SW480 (cell line): ENCODE measurements at places on chromosomes 7 and 10.

DNA sequence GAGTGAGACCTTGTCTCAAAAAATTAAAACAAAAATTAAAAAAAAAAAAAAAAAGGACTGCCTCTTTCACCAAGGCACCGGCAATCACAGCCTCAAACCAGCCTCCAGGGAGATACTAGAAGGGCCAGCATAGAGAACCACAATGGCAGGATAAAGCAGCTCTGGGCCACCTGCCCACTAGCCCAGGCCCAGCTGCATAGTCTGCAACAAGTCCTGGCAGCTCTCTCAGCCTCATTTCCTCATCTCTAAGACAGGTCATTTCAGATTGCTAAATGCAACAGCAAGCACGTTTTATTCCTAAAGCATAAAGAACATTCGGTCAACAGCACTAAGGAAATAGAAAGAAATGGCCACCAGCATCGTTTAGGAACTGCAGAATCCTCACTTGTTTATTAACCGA lies 28.8 kb downstream of the XPNPEP1 start:
- DNase-seq: no peak

GRCh38 chr7:119996634-119997033 lies 276.3 kb upstream of the KCND2 start:
- DNase-seq: no peak

DNA sequence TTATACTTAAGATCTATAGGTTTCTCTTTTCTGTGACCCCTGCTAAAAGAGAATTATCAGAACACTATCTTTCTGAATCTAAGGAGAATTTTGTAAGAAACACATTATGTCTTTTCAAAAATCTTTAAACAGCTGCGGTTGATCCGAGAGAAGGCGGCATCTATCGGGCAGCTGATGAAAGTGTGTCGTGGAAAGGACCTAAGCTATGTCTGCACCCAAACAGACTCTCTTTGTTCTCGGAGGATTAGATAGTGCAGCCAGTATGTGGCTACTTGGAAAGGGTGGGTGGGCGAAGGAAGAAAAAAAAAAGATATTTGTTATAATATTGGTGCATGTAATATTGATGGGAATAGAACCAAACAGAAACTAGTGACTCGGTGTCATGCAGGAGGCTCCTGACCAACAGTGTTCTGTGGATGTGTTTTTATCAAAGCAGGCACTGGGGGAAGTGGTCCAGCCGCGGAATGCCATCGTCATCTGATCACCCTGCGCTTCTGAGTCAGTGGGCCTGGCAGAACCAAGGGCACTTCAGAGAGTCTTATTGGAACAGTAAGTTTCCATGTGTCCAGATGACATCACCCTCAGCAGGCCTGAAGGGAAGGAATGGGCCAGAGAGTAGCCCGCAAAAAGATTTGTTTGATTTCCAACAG lies 509.7 kb upstream of the AKR1E2 start:
- DNase-seq: no peak

- DNase-seq: no peak
Measured at GRCh38 chr10:37775612-37776011, 81.8 kb downstream of the ZNF248 start.

- peak; percentile 14 for DNase-seq
Measured at GRCh38 chr7:15007507-15007906, 105.0 kb upstream of the DGKB start.

- no peak for DNase-seq
Measured at GRCh38 chr10:111116211-111116610, 39.4 kb downstream of the ADRA2A start.

DNA sequence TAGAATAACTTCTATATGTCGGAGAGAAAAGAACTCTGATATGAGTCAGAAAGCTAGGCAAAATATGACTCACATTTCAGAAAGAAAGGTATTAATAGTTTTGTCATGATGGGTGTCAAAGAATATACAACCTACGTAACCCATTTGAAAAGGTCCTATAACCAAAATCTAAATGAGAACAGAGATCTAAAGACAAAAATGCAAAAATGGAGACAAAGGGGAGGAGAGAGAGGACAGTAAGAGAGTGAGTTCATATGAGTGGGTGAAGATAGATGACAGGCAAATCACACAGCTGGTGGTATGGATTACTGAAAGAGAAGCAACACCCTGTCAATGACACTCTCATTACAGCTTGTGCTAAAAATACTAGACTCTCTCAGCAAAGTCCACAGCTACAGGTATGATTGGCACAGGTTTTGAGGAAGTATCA lies 25.6 kb downstream of the ANKMY2 start:
- DNase-seq: no peak

DNA sequence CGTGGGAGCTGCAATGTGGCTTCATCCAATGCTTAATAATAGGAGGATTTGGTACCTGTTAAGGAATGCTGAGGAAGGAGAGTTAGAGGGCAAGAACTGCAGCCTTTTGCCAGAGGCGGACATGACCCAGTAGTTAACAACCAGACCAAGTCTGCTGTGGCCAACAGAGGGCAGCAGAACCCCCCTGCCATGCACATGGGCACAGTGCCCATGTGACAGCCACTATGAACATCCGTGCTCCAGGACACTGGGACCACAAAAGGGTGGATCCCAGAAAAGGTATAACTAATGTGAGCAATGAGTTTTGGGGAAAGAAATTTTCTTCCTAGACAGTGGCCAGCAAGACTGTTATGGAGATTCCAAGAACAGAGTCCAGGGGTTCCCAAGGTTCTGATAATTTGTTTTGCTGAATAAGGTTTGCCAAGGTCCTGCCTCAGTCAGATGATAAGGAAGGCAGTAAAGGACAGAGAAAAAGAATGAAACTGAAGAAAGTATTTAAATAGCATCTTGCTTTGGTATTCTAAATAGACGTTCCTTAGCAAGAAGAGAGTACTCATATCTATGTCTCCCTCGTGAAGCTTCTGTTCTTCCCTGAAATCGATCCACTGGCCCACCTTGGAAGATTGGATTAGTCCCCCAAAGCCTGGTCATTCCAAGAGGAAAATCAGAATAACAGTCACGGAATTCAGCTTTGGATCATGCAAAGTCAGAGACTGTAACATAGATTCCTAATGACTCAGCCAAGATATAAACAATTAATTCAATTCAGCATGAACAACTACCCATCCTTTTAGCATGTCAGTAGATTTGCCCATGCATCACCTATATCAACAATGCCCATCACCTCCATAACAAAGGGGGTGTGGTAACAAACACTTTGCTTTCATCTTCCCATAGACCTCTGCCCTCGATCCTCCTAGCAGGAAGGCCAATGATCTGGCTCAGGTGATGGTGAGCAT lies 56.0 kb downstream of the LGI1 start:
- DNase-seq: peak; percentile 57

- peak; percentile 91 for DNase-seq
Measured at GRCh38 chr10:123994417-123995081, 98.8 kb downstream of the CHST15 start.

DNA sequence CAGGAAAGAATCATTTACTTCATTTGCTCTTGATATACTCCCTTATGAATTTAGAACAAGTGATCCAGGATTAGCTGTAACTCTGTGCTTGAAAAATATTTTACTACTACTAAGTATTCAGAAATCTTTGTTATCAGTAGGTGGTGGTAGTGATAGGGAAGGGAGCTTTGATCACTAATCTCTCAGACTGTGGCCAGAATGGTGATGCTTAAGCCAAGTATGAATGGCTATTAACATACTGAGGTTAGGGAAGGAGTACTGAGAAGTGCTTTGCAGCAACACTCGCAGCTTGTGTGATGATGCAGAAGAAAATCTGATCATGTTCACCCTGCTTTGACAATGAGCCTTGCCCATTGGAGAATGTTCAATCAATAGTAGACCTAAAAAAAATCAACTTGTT lies 29.3 kb downstream of the AP3M1 start:
- no peak for DNase-seq

- no peak for DNase-seq
Measured at GRCh38 chr10:60985951-60986350, 42.0 kb upstream of the RHOBTB1 start.

DNA sequence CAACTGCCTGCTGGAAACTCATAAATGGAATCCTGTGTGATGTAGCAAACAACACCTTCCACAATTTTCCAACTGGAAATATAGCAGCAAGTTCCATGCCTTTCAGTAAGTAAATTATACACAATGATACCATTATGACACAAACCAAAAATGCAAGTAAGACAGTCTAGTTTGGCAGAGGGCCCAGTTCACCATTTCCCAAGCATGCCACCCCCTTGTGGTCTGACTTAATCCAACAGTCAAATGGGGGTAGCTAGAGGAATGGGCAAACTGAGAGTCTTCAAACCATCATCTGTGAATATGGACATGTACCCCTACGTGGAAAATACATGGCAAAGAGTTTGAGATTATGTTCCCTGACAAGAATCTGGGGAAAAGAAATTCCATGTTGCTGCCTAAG lies 137.6 kb upstream of the VWC2 start:
- no peak for DNase-seq

DNA sequence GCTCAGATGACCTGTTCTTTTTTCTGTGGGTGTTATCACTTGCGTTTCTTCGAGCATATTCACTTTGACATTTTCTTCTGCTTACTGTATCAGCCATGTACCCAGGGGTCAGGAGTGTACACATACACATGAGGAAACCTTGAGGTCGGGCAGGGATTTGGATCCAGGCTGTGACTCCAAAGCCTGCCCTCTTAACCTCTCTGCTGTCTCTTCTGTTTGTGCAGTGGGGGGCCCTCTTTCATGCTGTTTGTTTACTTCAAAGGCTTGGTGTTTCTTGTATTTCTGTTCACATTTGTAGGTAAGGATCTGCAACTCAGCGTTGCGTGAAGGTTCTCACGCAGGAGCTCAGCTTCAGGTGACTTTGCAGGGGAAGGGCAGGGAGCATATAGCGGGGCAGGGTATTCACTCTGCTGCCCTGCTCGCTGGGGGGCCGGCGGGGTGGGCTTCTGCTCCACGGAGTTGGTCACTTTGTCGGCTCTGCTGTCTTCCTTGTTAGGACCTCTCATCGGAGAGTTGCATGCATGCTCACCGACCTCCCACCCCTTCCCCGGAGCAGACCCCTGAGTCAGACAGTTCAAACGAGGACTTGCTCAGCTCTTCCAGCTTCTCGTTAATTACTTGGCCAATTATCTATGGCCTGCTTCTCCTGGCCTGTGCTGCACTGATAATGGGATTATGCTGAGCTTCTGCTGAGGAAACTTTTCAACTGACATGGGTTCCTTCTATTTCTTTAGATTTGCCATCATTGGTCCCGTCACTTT lies 77.5 kb downstream of the SDK1 start:
- no peak for DNase-seq

- no peak for DNase-seq
Measured at GRCh38 chr7:68015122-68015977, 1018.7 kb downstream of the TYW1 start.

DNA sequence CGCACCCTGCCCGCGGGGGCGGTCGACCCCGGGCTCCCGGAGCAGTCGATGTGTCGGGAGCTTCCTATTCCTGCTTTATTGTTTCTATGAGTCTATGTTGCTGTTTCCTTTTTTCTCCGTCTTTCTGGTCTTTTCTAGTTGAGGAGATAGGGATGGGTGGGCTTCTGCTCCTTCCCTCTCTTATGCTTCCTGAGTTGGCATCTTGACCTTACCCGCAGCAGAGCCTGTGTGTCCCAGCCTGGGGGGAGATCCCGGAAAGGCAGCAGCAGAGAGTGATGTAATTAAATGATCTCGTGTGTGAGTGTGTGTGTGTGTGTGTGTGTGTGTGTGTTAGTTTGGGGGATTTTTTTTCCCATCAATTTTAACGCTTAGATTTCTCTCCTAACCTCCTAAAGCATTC lies 486 bp upstream of the SORCS1 start:
- DNase-seq: no peak

GRCh38 chr10:117221156-117221711 lies 19.7 kb upstream of the SLC18A2 start:
- DNase-seq: peak; percentile 89

DNA sequence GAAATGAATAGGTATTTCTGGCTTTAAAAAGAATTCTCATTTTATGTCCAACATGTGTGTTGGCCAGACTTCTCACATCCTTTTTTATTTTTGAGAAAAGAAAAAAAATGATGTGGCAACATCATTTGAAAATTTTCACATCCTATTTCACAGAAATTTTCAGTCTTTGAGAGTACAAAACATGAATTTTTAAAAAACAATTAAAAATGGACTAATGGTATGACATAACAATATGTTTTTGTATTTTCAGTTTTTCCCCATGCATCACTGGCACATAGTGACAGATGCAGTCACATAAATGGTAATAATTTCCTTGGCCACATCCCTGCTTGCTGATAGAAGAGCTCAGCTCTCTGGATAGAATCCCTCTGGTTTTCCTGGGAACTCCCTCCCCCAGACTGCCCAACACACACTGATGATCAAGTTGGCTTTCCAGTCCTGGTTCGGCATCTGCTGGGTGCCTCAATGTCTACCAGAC lies 188.5 kb upstream of the AGR3 start:
- no peak for DNase-seq

DNA sequence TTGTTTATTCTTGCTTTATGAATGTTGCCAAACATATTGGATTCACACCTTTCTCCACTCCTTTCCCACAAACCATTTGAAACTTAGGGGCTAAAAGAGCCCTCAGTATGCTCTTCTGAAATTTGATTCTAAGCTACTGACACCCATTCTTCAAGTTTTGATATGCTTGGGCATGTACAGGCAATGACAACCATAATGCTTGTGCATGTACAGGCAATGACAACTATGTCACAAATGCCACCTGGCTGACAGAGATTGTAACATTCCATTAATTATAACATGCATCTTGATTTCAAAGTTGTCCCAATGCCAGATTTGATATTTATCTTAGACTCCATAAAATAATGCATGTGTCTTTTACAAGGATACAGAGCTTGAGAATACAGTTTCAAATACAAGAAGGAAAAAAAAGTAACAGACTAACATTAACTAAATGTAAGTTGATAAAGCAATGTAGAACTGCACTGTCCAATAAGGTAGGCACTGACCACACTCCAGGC lies 17.5 kb upstream of the CDK1 start:
- no peak for DNase-seq

GRCh38 chr10:79203833-79204232 lies 135.1 kb downstream of the ZMIZ1 start:
- DNase-seq: no peak

DNA sequence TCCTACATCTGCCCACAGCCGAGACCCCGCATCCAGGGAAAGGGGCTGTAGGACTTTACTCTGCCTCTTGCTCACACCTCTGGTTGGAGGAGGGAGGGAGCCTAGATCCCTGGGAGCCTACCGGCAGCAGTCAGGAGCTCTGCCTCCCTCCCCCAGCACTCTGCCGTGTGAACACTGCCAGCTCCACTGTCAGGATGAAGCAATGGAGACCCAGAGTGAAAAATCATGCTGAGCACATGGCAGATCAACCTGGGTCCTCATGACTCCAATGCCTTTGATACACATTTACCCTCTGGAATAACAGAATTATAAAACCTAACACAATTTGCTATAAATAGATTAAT lies 477.7 kb downstream of the TNS3 start:
- DNase-seq: no peak

DNA sequence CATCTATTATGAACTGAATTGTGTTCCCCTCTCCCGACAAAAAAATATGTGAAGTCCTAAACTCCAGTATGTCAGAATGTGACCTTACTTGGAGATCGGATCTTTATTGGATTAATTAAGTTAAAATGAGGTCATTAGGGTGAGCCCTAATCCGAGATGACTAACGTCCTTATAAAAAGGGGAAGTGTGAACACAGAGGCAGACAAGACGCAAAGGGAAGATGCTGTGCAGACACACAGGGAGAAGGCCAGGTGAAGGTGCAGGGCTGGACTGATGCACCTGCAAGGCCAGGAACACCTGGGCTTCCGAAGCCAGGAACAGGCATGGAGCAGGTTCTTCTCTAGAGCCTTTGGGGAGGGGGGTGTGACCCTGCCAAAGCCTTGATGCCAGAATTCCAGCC lies 187.8 kb downstream of the PARD3 start:
- DNase-seq: no peak
